Suppressor macrophage (primary cell): ENCODE measurements at places on chromosomes 2 and 18.
A peak's percentile ranks its signal among the peaks of the same experiment; 100 is the strongest.

GRCh38 chr2:56757884-56758545, 574.2 kb downstream of the CCDC85A start:
- DNase-seq = no peak

DNA sequence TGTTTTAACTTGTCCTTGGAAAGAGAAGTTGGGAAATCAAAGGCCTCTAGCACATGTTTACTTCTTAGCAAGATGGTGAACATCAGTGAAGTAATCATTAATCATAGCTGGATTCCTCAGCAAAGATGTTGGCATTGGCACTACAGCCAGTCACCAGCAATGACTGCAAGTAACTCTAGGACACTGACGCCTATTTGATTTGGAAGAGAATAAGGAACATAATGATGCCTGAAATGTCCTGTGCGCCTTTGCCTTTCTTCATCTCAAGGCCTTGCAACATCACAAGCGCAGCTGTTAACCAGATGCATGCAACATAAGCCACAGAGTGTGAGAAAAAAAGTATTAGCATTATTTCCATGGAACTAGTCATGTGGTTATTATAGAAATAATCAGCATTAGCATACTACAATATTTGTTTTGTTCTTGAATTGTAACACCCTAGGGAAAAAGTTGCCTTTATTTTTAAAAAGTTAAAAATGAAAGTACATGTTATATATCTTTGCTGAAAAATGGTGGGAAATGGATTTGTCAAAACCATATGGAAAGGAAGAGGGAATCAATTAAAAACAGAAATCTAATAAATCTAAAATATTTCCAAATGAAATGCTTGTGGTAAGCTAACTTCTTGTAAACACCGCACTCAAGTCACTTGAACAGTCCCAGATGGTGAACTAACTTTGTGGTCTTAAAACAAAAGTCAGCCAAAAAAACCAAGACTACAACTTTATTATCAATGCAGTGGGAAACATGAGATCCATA, 55.6 kb downstream of the THADA start:
- peak; percentile 96 for DNase-seq

- DNase-seq = peak; percentile 64
These were observed 60.1 kb upstream of the GLI2 start for GRCh38 chr2:120675460-120676130.

DNA sequence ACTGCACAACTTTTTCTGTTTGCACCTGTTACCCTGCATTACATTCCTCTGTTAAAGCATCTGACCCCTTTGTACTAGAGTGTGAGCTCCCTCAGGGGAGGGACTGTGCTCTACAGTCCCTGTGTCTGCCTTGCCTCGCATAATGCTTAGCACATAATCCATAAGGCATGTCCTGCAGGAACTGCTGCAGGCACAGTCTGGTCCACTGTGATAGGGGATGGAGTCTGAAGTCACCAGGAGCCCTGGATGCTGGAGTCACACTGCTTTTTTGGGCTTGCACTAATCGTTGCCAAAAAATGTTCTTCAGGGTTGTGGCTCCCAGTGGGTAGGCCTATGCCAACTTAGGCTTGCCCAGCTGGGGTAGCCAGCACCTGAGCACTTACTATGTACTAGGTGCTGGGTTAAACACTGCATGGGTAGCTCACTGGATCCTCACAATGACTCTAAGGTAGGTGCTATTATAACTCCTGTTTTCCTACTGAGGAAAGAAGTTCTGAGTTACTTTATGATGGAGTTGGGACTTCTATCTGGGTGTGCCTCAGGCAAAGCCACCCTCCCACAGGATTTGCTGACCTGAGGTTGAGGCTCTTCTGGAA, 33.3 kb downstream of the COPS7B start:
- no peak for DNase-seq

- DNase-seq = no peak
These were observed 40.6 kb downstream of the GPD2 start for GRCh38 chr2:156476850-156477206.

- DNase-seq = no peak
These were observed 338.8 kb downstream of the MYCN start for GRCh38 chr2:16279201-16279570.

- no peak for DNase-seq
These were observed 32.3 kb downstream of the CYP26B1 start for GRCh38 chr2:72115110-72116080.

GRCh38 chr2:158120664-158121641, 19.3 kb downstream of the UPP2 start:
- DNase-seq = no peak

GRCh38 chr2:240645801-240646175, 20.5 kb downstream of the GPR35 start:
- DNase-seq = no peak
